Jurkat, Clone E6-1 (cell line): ENCODE measurements at places on chromosomes 5 and 9.

DNA sequence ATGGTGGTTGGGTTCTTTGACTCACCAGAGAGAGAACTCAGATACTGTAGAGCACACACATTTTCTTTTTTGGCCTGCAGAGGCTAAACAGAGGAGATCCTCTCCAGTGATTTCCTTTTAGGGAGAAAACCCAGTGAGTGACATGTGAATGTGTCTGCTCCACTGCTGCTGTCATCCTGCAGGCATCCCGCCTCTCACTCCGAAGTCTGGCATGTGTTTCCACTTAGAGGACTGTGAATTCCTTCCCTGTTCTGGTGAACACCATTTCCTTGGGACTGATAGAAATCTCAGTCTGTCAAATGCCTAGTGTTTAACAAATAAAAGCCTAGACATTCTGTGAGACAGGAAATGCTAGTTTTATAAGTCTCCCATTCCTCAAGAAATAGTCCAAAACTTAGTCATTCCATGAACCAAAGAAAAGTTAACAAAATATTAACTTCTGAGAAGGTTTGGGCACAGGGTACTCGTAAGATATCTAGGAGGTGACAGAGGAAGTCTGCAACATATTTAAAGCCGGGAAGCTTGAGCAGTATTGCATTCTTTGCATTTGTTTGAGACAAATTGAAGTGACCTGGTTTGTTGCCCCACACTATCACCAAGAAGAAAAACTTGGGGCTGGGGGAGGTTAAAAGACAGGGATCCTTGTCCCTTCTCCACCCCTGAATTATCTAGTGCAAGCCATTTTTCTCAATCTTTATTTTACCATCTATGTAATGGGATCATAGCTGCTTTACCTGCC, 74.9 kb upstream of the NIPAL4 start:
- DNase-seq: no peak

GRCh38 chr9:9924376-9924775, 688.4 kb downstream of the PTPRD start:
- no peak for DNase-seq

- no peak for DNase-seq
These were observed 2141.6 kb upstream of the C9orf72 start for GRCh38 chr9:29714860-29715259.

DNA sequence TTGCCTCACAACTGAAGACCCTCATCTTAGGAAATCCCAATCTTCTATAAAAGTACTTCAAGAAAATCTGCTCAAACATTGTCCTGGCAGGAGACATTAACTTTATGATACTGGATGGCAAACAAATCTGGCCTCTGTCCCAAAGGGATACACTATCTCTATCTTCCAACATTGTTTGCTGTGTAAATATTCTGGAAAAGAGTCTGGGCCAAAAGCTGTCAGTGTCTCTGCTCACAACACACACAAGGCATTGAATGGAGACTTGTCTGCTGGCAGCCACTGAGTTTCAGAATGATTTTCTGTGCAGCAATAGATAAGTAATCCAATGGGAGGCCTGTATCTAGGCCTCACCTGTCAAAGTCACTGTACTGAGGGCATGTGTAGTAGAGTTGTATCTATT, 471.1 kb downstream of the DMAC1 start:
- DNase-seq: no peak

GRCh38 chr9:6667633-6668280, 22.2 kb upstream of the GLDC start:
- no peak for DNase-seq

DNA sequence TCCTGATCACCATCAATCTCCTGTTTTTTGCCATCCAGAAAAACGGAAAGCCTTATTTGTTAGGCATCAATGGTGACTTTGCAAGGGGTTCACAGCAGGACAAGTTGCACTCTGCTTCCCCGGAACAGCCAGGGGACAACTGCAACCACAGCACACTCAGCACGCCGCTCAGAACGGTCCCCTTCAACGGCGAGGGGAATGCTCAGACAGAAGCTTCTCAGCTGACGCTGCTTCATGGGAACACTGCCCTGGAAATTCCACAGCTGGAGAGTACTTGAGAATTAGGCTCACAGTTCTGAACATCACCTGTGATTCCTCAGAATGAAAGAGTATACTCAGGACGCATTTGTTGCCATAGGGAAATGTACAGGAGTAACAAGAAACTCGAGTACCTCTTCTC, 40.1 kb upstream of the PLPP6 start:
- DNase-seq: no peak

- no peak for DNase-seq
These were observed 5.5 kb downstream of the TTLL11 start for GRCh38 chr9:122087406-122088200.

DNA sequence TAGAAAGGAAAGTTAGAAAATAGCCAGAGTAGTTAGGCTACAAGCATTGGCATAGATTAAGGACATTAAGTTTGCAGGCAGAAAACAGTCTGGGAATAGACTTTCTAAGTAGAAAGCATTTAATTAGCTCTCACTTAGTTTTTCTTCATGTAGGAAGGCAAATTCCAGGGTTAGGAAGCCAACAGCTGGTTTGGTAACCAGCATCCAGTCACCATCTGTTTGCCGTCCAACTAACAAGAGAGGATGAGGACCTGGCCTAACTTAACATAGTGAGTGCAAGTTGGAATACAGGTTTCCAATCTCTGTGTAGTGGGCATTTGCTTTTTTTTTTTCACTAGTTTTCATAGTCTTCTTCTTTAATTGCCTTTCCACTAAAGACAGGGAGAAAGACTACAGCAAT, 121.7 kb upstream of the NR3C1 start:
- no peak for DNase-seq

DNA sequence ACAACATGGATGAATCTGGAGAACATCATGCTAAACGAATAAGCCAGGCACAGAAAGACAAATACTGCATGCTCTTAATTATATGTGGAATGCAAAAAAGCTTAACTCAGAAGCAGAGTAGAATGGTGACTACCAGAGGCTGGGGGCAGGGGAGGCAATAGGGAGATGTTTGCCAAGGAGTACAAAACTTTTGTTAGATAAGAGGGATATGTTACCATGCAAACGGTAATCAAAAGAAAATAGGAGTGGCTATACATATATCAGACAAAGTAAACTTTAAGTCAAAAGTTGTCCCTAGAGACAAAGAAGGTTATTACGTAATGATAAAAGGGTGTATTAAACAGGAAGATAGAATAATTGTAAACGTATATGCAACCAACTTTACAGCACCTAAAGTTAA, 17.8 kb upstream of the BTNL3 start:
- no peak for DNase-seq
